A549 treated with Mapracorat at 1 μM for 4 hours (cell line): ENCODE measurements at places on chromosomes 4 and X. TPM values are rescaled to one million over a fixed set of nuclear protein-coding genes. Genes with fewer than 3 reads are reported as not detected.

Gene BTC
- 0.91 to 1.6 TPM (median 1.2 TPM) in 5 replicates for total RNA-seq

Gene SLC38A5
- total RNA-seq: 0.13 to 0.56 TPM (median 0.31 TPM) in 5 replicates

Gene GAGE2A
- total RNA-seq: not detected in 5 replicates

Gene PDCL2
- not detected in 5 replicates for total RNA-seq

Gene SNCA
- total RNA-seq: 0.13 to 0.48 TPM (median 0.23 TPM) in 3 of 5 replicates, not detected in the others

Gene MRFAP1L1
- 32.2 to 34.7 TPM (median 33.5 TPM) in 5 replicates for total RNA-seq

Gene PNMA5
- not detected in 5 replicates for total RNA-seq

Gene GPR34
- total RNA-seq: 0.11 TPM in 1 of 5 replicates, not detected in the others

Gene CLCN4
- total RNA-seq: 3.0 to 4.9 TPM (median 3.4 TPM) in 5 replicates
